Frontal cortex (tissue), 4 donors: ENCODE measurements at places on chromosomes 6 and 20.
A peak's percentile ranks its signal among the peaks of the same experiment; 100 is the strongest.

DNA sequence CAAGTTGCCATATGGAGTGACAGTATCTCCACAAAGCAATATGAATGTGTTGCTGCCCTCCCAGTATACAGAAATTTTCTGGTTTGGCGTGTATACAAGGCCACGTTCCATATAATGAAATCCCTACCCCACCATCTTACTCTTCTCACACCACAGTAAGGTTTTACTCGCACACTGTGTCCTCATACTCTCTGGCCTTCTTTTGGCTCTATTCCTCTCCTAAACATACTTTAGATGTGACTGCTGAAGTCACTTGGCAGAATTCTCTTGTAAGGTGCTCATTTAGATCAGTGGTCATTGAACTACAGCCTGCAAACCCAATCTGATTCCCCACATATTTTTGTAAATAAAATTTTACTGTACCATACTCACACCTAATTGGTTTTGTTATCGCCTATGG, 123.2 kb downstream of the RFPL4B start:
- no peak for DNase-seq

DNA sequence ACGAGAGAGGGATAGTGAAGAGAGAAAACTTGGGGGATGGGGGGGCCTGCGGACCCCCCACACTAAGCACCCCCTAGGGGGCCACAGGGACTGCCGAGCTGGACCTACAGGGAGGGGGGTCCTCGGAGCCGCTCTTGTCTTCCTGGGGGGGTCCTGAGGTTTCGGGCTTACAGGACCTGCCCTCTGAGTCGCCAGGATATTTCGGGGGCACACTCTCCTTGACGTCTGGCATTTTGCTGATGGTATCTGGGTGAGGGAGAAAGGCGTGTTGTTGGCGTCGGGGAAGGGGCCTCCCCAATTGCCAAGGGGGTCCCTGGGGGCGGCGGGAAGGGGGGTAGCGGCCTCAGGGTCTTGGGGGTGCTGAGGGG, 516 bp downstream of the TCP11 start:
- DNase-seq, result no peak

GRCh38 chr20:51354769-51355319, 187.7 kb downstream of the NFATC2 start:
- DNase-seq, result no peak

- DNase-seq, result no peak
These were observed 37.3 kb upstream of the TOP1 start for GRCh38 chr20:40991181-40991889.

- no peak for DNase-seq
These were observed 179.5 kb upstream of the SYNDIG1 start for GRCh38 chr20:24289737-24290481.

DNA sequence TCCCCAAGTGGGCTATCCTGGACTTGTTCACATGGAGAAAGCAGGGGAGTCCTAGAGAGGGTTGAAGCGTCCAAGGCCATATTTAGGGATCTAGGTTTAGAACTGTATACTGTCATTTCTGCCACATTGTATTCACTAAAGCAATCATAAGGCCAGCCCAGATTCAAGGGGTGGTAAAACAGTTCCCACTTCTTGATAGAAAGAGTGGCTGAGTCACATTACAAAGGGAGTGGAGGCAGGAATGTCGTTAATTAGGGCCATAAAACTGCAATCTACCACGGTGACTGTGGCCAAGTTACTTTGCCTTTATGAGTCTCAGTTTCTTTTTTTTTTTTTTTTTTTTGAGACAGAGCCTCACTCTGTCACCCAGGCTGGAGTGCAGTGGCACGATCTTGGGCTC, 7.4 kb upstream of the UBR2 start:
- no peak for DNase-seq

GRCh38 chr20:48695255-48695654, 132.5 kb downstream of the PREX1 start:
- DNase-seq, result no peak

GRCh38 chr6:37041521-37041920, 36.1 kb downstream of the FGD2 start:
- no peak for DNase-seq

DNA sequence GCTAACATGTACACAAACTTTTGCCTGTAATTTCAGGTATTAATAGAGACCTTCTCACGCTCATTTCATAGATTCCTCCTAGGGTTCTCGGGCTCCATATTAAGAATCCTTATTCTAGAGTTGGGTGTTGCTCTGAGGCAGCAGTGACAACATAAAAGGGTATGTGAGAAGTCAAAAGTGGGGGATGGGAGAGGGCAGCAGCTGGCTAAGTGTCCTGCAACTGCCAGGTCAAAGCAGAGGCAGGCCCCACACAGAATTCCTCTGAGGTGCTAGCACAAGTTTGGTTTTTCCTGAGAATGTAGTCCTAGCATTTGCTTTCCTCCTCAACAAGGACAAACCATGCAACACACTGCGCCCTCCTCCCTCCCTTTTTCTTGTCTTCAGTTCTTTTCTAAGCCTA, 4.6 kb downstream of the NSFL1C start:
- no peak for DNase-seq

DNA sequence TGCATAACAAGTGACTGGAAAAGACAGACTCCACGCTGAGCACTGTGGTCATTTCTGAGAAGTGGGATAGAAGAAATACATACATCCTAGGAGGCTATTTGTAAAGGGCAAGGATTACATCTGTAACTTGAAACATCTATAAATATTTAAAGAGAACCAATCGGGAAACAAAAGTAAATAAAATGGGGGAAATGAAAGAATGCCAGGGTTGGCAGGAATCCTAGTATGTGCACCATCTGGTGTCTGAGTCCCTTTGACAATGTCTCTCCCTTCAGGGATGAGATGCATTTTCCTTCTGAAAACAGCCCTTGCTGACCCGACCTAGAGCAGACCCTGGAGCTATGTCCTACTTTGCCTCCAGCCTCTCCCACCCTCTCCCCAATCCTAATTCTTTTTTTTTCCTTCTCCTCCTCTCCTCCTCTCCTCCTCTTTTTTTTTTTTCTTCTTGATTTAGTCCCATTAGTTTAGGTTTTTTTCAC, 53.2 kb downstream of the VSTM2L start:
- no peak for DNase-seq

- no peak for DNase-seq
These were observed 198.5 kb upstream of the TAB2 start for GRCh38 chr6:149118737-149119653.

DNA sequence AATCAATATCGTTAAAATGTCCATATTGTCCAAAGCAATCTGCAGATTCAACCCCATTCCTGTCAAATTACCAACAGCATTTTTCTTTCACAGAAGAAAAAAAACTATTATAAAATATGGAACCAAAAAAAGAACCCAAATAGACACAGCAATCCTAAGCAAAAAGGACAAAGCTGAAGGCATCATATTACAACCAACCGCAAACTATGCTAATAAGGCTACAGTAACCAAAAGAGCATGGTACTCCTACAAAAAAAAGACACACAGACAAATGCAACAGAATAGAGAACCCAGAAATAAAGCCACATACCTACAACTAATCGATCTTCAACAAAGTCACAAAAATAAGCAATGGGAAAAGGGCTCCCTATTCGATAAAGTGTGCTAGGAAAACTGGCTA, 49.2 kb downstream of the RNGTT start:
- DNase-seq, result no peak

DNA sequence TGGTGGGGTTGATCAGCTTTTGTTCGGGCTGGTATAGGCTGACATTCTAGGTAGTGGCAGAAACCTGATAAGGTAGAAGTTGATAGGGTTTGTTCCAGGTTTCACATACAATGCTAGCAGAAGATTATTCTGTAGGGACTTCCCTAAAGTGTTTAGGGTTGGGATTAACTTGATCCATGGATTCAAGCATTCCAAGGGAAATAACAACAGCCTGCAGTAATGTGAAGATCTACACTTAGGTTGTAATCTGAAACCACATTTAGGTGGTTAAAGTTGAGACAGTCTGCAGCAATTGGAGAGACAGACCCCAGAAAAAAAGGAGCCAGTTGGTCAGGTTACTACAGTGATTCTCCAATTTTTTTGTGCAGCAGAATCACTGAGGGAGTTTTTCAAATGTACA, 56.1 kb downstream of the GJA1 start:
- DNase-seq, result no peak

- DNase-seq, result no peak
These were observed 15.5 kb downstream of the OVOL2 start for GRCh38 chr20:18042229-18042628.

GRCh38 chr6:168124158-168124557, 45.1 kb upstream of the FRMD1 start:
- DNase-seq, result no peak

GRCh38 chr6:139920776-139921100, 546.3 kb upstream of the CITED2 start:
- no peak for DNase-seq

DNA sequence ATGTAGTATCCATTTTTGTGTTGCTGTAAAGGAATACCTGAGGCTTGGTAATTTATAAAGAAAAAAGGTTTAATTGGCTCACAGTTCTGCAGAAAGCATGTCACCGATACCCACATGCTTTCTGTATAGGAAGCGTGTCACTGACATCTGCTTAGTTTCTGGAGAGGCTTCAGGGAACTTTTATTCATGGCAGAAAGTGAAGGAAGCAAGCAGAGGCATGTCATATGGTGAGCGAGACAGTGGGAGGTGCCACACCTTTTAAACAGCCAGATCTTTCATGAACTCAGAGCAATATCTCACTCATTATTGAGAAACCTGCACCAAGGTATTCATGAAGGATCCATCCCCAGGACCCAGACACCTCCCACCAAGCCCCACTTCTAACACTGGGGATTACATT, 3.5 kb downstream of the SUMO4 start:
- DNase-seq, result no peak

- no peak for DNase-seq
These were observed 37.1 kb upstream of the UTRN start for GRCh38 chr6:144248003-144248402.

DNA sequence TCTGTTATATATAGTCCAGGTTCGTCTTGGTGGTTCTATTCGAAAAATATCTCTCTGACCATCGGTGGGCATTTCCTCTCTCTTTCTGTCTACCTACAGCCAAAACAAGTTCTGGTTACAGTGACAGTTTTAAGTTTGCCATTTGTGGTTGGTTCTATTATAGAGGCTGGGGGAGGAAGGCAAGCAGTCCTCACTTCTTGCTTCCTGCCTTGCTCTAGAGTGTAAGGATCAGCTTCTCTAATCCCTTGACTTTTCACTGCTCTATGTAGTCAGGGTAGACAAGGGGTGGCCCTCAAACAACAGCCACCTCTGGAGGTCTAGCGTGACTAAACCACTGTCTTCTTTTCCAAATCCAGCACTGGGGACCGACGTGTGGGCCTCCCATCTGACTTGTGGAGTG, 16.1 kb downstream of the E2F3 start:
- DNase-seq, result no peak

- no peak for DNase-seq
These were observed 953.7 kb downstream of the TFAP2A start for GRCh38 chr6:9461188-9461587.

- DNase-seq, result no peak
These were observed 35.7 kb upstream of the RBL1 start for GRCh38 chr20:37131486-37131885.

- no peak for DNase-seq
These were observed 86.7 kb upstream of the F13A1 start for GRCh38 chr6:6407071-6407741.

GRCh38 chr6:16760516-16761470, at the start of gene ATXN1:
Gene ATXN1, minus strand, starts transcription at chr6:16761460.
- peak; percentile 77 for DNase-seq

- DNase-seq, result no peak
These were observed 93.9 kb downstream of the BFSP1 start for GRCh38 chr20:17437251-17437650.

GRCh38 chr6:97364327-97364726, 81.3 kb upstream of the MMS22L start:
- no peak for DNase-seq

DNA sequence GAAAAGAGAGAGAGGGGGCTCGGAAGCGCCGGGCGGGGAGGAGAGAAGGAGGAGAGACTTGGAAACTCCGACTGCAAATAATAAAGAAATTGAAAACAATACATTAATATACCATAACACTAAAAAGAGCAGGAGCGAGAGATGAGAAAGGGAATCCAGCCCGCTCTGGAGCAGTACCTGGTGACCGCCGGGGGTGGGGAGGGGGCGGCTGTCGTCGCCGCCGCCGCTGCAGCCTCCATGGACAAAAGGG, 338 bp downstream of the E2F3 start:
- no peak for DNase-seq

DNA sequence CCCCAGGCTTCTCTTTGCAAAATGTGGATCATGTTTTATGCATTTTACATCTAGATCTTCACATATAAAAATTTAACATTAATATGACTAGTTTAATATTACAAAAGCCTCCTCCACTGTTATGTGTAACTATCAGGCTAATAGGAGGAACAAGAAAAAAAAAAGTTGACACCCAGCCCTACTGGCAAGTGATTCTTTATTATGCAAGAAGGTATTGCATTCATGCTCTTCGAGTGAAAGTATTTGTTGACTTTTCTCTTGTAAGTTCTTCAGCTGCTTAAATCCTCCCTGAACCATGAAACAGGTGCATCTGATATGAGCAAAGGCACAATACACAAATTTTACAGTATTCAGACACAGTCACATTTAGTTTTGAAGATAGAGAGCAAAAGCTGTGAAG, 716 bp upstream of the HLA-DQB2 start:
- DNase-seq, result no peak

DNA sequence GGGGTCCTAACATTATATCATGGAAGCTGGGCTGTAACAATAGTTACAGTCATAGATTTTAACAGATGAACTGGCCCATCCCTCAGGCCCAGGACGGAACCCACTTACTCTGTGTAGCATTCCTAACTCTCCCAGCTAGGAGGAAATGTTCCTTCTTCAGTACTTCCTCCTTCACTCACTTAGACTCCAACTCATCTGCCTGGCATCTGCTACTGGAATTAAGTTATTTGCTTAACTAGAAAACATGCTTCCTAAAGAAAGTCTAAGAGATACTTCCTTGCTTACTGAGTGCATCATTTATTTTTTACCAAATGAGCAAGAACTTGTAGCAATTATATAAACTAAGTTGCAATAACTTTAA, 20.5 kb downstream of the GCLC start:
- DNase-seq, result no peak

GRCh38 chr6:160102956-160103824, 18.4 kb upstream of the SLC22A1 start:
- no peak for DNase-seq

DNA sequence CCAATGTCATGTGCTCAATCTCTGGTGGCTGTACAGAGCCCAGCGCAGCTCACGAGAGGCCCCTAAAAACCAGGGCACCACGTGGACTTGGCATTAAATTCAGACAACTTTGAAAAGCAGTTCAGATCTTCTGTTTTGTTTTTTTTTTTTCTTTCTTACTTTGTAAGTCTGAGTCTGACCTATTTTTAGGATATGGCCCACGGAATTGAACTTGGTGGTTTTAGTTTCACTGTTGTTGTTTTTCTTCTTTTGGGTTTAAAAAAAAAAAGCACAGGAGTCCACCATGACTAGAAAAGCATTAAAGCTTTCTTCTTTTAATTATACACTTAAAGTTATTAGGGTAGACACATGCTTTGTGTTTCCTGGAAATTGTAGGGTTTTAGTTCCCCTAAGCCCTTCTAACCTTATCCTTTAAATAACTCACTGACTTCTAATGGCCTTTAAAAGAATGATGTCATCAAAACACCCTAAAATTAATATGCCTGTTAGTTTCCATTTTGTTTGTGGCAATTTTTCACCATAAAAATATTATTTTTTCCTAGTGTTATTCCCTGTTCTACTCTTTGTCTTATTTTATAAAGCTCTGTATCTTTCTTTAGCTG, 48.5 kb upstream of the CCN2 start:
- DNase-seq, result no peak
